ENCODE measurements at places on chromosomes 11 and 22.

DNA sequence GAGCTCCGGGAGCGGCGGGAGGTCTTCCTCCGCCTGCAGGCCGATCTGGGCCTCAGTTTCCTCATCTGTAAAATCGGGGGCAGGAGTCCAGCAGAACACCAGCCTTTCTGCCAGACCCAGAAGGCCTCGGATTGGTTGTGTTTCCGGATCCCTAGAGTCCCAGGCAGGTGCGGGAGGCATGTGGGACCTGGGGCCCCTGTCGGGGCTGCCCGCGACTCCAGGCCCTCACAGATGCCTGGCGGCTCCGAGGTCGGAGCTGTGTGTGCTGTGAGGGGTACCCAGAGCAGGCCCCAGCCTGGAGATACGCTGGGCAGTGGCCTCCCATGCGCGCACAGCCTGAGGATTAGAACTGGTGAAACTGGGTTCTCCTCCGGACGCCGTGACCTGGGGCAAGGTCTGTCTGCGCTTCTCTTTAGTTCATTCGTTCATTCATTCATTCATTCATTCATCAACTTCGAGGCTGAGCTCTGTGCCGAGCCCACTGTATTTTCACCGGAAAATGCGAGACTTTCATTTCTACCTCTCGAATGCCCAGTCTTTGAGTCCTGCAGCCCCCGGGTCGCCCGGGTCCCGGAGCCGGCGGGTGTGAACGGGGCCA lies 24.6 kb downstream of the FLRT1 start:
- no peak for DNase-seq

- no peak for DNase-seq
Measured at GRCh38 chr11:130531061-130531460, 82.6 kb downstream of the ADAMTS15 start.

DNA sequence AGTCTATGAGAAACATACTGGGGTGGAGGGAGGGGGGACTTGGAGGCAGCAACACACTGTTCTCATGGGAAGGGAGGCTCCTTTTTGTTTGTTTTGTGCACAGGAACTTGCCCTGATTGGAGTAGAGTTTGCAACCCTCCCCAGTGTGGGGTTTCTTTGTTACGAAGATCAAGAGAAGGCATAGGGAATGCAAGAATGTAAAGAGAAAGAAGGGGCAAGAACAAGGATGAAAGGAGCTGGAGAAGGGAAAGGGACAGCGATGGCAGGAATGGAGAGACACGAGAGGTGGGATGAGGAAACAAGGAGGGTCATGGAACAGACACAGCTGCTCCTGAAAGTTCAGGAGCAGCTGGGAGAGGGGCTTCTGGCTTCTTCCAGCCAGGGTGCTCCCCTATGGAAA lies 611.7 kb downstream of the NTM start:
- no peak for DNase-seq

DNA sequence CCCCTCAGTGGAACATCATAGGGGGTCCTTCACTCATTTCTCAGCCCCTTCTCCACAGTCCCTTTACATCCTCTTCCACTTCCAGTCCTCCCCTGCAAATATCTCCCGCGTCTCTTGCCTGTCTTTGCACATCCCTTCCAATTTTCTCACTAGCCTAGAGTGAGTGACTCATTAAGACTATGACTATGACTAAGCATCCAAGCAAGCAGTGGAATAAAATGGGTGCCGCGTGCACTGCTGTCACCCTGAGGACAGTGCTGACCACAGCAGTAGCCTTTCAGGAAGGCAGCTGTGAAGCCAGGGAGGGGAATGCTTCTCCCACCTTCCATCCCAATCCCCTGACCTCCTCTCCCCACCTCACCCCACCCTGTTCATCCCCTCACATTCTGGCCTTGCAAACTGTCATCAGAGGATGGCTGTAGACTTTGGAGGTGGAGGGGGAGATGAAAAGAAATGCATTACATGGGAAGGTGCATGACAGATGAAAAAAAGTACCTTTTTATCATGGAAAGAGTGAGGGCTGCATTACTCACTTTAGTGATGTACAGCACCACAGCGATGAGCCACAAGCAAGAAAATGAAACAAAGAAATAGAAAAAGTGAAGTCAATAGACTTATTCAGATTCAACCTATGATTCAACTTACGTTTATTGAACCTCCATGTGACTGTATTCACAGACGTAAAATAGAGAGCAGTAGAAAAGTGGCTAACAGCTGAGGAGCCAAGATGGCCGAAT lies 948.2 kb downstream of the NTM start:
- no peak for DNase-seq

- no peak for DNase-seq
Measured at GRCh38 chr11:2575591-2576051, 124.2 kb downstream of the KCNQ1OT1 start.

GRCh38 chr11:69508974-69509373 lies 27.5 kb downstream of the LINC01488 start:
- DNase-seq = no peak

GRCh38 chr11:84524422-84525051 lies 1102.6 kb downstream of the DLG2 start:
- DNase-seq = peak; percentile 4

DNA sequence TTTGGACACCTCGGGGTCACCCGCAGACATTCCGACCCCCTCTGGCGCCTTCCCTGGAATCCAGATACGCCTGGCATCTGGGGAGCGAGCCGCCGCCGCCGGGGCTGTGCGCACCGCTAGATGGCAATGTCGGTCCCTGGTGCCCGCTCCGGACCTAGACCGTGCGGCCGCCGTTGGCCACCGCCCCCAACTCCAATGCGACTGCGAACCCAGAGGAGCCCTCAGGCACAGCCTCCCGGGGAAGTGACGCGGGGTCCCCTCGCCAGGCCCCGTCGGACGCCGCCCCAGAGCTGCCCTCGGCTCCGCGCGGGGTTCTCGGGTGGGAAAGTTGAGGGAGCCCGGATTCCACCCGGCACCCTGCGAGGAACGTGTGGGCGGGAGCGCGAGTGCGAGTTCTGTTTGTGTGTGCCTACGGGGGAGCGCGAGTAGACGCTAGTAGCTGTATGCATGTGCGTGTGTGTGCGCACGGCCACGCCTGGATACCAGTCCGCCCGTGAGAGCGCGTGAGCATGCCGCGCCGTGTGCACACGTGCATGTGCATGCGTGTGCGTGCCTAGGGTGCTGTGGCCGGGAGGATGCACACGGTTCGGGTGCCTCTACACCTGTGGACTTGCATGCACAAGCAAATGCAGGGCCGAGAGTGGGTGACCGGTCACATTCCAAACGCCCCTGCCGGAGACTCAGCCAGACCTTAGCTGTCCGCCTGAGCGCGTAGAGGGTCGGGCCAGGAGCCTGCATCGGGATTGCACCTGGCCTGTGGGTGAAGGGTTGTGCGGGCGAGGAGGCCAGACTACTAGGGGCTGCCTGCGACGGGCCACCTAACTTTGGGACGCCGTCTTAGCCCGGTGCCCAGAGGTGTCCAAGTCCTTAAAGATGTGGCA lies 1.9 kb downstream of the CHRM4 start:
- DNase-seq = peak; percentile 81

- DNase-seq = no peak
Measured at GRCh38 chr22:41418717-41419116, 27.9 kb downstream of the TOB2 start.

DNA sequence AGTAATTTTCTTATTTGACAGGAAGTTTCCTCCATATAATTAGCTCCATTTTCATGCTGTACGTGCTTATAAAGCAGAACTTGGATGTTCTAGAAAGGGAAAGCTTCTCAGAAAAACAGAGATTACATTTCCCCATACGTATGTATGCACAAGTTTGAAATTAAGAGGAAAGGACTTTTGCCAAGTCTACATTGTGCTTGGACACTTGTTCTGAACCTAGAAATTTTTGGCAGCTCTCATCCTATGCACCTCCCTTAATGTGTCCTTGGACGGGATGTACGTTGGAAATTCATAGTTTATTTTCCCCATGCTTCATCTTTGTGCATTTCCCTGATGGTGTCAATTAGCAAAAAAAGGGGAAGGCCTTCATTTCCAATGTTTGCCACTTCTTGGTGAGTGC lies 322.7 kb downstream of the BLID start:
- DNase-seq = no peak

- no peak for DNase-seq
Measured at GRCh38 chr11:68116974-68117373, 4.2 kb downstream of the CHKA start.

- no peak for DNase-seq
Measured at GRCh38 chr11:102253020-102253715, 64.1 kb upstream of the BIRC3 start.

GRCh38 chr11:111631666-111632039 lies 29.4 kb downstream of the SIK2 start:
- no peak for DNase-seq

GRCh38 chr11:59191095-59191494 lies 19.2 kb downstream of the DTX4 start:
- DNase-seq = no peak

DNA sequence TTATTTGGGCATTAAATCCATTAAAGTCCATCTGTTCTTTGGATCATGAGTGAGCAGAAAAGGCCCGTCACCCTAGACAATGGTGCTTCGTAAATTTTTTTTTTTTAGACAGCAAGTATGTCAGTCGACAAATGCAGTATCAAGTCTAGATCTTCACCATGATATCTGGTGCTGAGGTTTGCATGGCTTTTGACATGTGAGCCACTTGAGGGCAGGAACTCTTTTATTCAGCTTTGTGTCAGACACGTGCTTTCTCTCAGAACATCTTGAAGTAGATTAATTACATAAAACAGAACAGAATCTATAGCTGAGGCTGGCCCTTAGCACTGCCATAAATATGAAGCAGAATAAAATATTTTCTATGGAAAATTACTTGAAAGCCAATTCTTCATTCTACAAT lies 62.9 kb upstream of the CARD18 start:
- DNase-seq = no peak

DNA sequence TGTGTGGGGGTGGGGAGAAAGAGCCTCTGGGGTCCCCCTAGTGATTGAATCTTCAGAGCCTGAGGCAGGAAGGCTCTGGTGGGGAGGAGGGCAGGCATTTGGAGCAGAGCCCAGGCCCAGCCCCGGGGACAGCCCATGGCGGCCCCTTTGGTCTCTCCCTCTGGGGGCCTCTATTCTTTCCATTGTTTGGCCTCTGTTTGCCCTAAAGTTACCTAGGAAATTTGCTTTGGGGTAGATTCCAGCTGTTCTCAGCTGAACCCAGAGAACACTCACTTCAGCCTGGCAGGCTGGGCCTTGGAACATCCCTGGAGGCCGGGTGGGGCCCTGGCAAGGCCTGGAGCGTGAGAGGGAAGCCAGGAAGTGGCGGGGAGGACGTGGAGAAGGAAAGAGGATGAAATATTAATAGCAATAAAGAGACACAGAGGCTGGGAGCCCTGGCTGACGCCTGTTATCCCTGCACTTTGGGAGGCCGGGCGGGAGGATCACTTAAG lies 22.9 kb upstream of the A4GALT start:
- no peak for DNase-seq

DNA sequence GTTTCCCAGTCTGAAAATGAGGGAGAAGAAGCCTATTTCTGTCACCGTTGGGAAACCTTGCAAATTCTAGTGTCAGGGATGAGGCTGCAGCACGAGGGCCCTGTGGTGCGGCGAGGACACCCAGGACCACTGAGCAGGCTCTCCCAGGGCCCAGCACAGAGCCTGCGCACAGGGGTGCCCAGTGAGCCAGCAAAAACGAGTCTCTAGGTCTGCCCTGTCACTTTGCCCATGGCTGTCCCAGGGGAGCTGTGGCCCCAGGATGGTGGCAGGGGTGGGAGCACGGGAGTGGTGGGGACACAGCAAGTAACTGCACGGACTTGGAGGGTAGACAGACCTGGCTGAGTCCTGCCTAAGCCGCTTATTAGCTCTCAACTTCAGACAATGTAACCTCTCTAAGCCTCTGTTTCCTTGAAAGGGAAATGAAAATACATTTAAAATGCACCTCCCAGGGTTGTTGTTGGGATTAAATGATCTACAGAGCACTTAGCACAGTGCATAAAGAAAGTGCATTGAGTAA lies 44.2 kb downstream of the DSCAML1 start:
- no peak for DNase-seq

DNA sequence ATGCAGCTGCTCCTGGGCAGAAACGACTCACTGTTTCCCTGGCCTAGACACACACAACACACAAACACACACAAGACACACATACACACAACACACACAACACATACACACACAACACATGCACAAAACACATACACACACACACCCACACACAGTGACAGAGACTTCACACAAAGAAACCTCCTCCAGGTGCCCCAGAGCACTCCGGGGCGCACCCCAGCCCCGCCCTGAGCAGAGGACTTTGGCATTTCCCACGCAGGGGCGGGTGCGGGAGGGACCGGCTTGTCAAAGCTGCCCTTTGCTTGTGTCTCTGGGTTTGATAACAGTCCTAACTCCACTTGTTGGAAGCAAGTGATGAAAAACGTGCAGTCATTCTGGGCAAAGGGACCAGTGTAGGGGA lies 6.5 kb downstream of the APOBEC3A start:
- DNase-seq = no peak

- DNase-seq = no peak
Measured at GRCh38 chr11:123384116-123384515, 46.0 kb upstream of the GRAMD1B start.

- no peak for DNase-seq
Measured at GRCh38 chr11:72250661-72251464, 6.9 kb upstream of the PHOX2A start.

GRCh38 chr22:28269277-28269676 lies 350.2 kb upstream of the PITPNB start:
- no peak for DNase-seq

- no peak for DNase-seq
Measured at GRCh38 chr11:12149672-12150225, 39.4 kb downstream of the MICAL2 start.
